ENCODE measurements at places on chromosomes 4 and X.

GRCh38 chrX:17443556-17443955 is 68.6 kb downstream of the NHS start:
- H3K27me3 ChIP-seq = 0 out of 2 replicates have a peak, but pooled peaks cover 6% of the 10 kb centered on the region
- peaks cover 4% of the 10 kb centered on the region for H3K4me1 ChIP-seq
- no peaks in the 10 kb centered on the region for H3K36me3 ChIP-seq
- no peak overlapping the region for H3K4me3 ChIP-seq
- DNase-seq = no peak
- no peak overlapping the region for H3K27ac ChIP-seq

DNA sequence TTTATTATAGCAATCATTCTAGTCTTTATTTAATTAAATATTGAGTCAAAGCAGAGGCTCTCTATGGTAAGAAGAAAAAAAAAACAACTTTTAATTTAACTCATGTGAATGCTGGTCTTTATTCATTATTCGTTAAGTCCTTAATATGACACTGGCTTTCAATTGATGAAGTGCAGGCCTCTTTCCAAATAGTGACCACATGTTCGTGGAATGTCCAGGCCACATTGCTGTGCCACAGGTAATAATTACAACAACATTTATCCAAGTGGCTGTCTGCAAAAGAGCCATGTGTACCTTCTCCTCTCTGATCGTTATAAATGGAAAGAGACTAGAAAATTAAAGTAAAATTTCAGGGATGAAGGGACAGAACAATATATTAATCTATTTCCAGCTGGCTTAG is 220.1 kb upstream of the PABPC4L start:
- no peaks in the 10 kb centered on the region for H3K27me3 ChIP-seq
- no peaks in the 10 kb centered on the region for H3K4me1 ChIP-seq
- H3K36me3 ChIP-seq = no peaks in the 10 kb centered on the region
- no peak overlapping the region for H3K27ac ChIP-seq
- no peak overlapping the region for H3K4me3 ChIP-seq
- DNase-seq = no peak

- DNase-seq = no peak
- H3K4me3 ChIP-seq = no peak overlapping the region
- no peaks in the 10 kb centered on the region for H3K36me3 ChIP-seq
- no peak overlapping the region for H3K27ac ChIP-seq
- H3K4me1 ChIP-seq = no peaks in the 10 kb centered on the region
- no peaks in the 10 kb centered on the region for H3K27me3 ChIP-seq
Observed at GRCh38 chr4:148170408-148171365, 271.5 kb downstream of the NR3C2 start.

DNA sequence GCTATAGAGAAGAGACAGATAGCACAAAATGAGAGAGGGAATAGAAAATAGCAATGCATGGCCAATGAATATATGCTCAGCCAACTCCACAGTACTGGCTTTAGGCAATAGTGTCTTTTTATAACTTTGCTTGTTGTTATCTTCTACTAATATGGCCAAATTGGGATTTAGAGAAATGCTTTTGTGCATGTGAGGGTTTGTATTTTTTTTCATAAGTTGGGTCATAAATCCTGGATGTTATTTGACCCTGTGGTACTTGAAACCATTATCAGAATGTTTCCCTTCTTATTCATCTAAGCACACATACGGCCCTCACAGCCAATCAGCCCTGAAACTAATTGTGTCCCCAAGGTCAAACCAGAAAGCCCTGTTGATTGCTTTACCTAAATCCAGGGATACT is 35.2 kb upstream of the LPAR4 start:
- no peak overlapping the region for H3K27ac ChIP-seq
- no peaks in the 10 kb centered on the region for H3K4me1 ChIP-seq
- H3K36me3 ChIP-seq = no peaks in the 10 kb centered on the region
- H3K4me3 ChIP-seq = no peak overlapping the region
- no peak for DNase-seq

- DNase-seq = no peak
- H3K27me3 ChIP-seq = no peaks in the 10 kb centered on the region
- H3K4me3 ChIP-seq = no peak overlapping the region
- no peaks in the 10 kb centered on the region for H3K36me3 ChIP-seq
Observed at GRCh38 chr4:175071123-175071522, 153.0 kb downstream of the ADAM29 start.

- no peaks in the 10 kb centered on the region for H3K27me3 ChIP-seq
- no peaks in the 10 kb centered on the region for H3K4me1 ChIP-seq
- H3K4me3 ChIP-seq = no peak overlapping the region
- DNase-seq = no peak
- H3K36me3 ChIP-seq = peaks cover 37% of the 10 kb centered on the region
- H3K27ac ChIP-seq = no peak overlapping the region
Observed at GRCh38 chr4:2729533-2729875, 26.6 kb downstream of the TNIP2 start.

GRCh38 chr4:3262208-3263052 is 13.5 kb downstream of the MSANTD1 start:
- DNase-seq = no peak
- H3K27ac ChIP-seq = no peak overlapping the region
- no peaks in the 10 kb centered on the region for H3K36me3 ChIP-seq
- H3K4me3 ChIP-seq = no peak overlapping the region
- no peaks in the 10 kb centered on the region for H3K4me1 ChIP-seq
- peaks cover 21% of the 10 kb centered on the region for H3K27me3 ChIP-seq

DNA sequence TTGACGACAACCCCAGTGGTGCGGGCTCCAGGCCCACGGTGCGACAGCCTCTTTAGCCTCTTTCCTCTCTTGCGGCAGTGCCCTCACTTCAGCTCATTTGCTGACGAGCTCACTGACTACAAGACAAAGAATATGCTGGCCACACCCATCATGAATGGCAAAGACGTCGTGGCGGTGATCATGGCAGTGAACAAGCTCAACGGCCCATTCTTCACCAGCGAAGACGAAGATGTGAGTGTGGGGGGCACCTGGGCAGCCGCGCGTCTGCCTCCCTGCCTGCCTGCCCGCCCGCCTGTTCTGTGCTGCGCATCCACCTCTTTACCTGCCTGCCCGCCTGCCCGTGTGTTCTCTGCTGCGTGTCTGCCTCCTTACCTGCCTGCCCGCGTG is 9.2 kb downstream of the PDE6B start:
- no peaks in the 10 kb centered on the region for H3K27me3 ChIP-seq
- no peak for DNase-seq
- no peak overlapping the region for H3K4me3 ChIP-seq
- H3K4me1 ChIP-seq = no peaks in the 10 kb centered on the region
- no peaks in the 10 kb centered on the region for H3K36me3 ChIP-seq

DNA sequence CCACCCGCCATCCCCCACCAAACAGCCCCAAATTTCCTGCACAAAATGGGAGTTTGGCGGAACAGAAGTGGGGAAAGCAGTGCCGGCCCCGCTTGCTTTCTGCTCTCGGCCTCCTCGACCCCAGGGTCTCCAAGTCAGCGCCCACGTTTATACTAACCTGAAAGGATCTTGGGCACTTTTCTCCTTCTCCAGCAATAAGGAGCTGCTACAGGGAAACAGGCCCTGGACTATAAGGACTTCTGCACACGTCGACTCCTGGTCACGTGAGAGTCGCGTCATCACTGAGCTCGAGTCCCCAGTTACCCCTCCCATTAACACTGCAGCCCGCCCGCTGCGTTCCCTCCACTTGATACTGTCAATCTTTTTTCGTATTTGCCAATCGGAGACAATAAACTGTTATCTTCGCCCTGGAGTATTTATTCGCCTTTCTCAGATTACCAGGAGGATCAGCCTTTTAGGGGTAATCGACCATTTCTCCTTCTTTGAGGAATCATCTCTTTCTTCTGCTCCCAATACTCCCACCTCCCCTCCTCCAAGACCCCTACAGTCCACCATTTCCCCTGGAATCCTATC is at the start of gene TCEAL8:
Gene TCEAL8 (minus strand): TSS at position 235 of the 573 bp plus-strand sequence. CDS start 1,176 bp downstream, outside the sequence.
- peaks cover 12% of the 10 kb centered on the region for H3K27me3 ChIP-seq
- H3K27ac ChIP-seq = peak within 1 kb of the TSS; percentile 89
- peaks cover 2% of the 10 kb centered on the region for H3K36me3 ChIP-seq
- DNase-seq = peak; percentile 74
- peak within 1 kb of the TSS; percentile 94 for H3K4me3 ChIP-seq
- no peaks in the 10 kb centered on the region for H3K4me1 ChIP-seq

GRCh38 chrX:155028877-155029291 is 2.2 kb downstream of the FUNDC2 start:
- H3K27ac ChIP-seq = no peak overlapping the region
- no peaks in the 10 kb centered on the region for H3K36me3 ChIP-seq
- H3K27me3 ChIP-seq = no peaks in the 10 kb centered on the region
- H3K4me3 ChIP-seq = no peak overlapping the region
- H3K4me1 ChIP-seq = no peaks in the 10 kb centered on the region

DNA sequence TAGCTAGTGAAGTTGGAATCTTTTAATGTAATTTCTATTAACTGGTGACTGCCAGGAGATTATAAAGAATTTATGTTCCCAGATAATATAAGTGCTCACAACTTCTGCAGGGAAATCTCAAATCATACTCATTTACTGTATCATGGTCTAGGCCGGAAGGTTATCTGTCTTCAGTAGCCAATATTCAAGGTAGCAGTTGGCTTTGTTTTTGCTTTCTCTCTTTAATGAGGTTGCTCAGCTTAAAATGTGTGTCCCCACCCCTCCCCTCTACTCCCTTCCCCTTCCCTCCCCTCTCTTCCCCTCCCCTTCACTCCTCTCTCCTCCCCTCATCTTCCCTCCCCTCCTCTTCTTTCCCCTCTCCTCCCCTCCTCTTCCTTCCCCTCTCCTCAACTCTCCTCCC is 117.6 kb downstream of the HPGD start:
- no peak for DNase-seq
- H3K4me3 ChIP-seq = no peak overlapping the region
- H3K4me1 ChIP-seq = no peaks in the 10 kb centered on the region
- no peaks in the 10 kb centered on the region for H3K36me3 ChIP-seq
- H3K27ac ChIP-seq = no peak overlapping the region

DNA sequence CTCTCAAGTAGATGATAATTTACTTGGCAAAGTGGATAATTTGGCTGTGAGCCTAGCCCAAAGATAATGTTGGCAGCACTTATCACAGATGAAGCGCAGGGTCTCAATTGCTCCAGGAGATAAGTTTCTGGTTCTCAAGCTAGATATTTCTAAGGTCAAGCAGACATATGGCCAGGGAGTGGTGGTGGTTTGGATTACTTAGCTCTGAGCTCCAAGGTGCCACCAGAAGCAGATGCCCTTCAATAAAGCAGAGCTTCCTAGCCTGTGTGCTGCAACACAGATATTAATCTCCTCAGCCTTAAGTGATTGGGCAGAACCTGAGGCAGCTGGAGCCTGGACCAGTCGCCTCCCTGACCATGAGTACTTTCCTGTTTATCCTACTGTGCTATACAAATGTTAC is 79.2 kb upstream of the NALF2 start:
- no peaks in the 10 kb centered on the region for H3K36me3 ChIP-seq
- H3K4me1 ChIP-seq = no peaks in the 10 kb centered on the region
- peaks cover 14% of the 10 kb centered on the region for H3K27me3 ChIP-seq
- no peak overlapping the region for H3K4me3 ChIP-seq
- DNase-seq = no peak

- H3K4me1 ChIP-seq = no peaks in the 10 kb centered on the region
- DNase-seq = no peak
- H3K36me3 ChIP-seq = no peaks in the 10 kb centered on the region
Observed at GRCh38 chrX:150299579-150299978, 63.5 kb upstream of the MAMLD1 start.

DNA sequence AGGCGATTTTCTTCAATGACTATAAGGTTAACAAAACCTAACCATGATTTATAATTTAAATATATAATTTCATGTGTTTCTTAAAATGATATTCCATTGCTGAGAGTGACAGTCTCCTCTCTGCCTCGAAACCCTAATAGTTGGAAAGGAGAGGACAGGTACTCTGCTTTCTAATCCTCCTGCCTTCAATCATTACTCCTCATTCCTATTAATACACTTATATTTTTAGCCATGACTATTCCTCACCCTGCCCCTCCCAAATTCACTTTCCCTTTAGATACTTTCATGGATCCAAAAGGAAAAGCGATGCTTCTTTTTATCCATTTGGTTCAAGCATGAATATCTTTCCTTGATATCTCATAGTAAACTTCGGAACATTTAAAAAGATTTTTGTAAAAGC is 418.2 kb downstream of the CCSER1 start:
- no peak overlapping the region for H3K4me3 ChIP-seq
- DNase-seq = no peak
- no peaks in the 10 kb centered on the region for H3K36me3 ChIP-seq

DNA sequence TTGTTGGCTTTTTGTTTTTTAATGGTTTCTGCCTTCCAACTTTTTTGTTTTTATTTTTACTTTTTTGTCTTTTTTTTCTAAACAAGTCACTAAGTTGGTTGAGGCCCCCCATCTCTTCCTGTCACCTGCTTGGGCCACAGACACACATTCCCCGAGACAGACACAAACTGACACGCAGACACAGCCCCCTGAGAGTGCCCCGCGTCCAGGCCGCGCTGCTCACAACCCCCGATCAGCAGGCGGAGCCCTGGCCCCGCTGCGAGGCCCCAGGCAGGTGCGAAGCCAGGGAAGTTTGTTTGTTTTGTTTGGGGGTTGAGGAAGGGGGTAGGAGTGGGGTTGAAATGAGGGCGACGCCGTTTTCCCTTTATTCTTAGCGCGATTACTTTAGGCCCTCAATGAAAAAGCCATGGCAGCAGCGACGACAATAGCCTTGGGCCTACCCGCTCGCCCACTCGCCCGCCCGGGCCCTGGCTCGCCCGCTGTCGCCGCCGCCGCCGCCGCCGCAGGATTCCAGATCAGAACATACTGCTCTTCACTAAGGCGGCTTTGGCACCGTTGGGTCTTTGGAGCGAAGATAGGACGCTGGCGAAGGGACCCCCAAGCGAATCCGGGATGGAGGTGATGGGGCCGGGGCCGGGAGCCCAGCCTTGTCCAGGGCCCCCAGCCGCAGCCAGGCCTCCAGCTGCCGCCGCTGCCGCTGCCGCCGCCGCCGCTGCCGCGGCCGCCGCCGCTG is 3.1 kb downstream of the PHOX2B start:
- peaks cover 91% of the 10 kb centered on the region for H3K27me3 ChIP-seq
- no peak for DNase-seq
- no peak overlapping the region for H3K27ac ChIP-seq
- no peaks in the 10 kb centered on the region for H3K36me3 ChIP-seq
- no peaks in the 10 kb centered on the region for H3K4me1 ChIP-seq

- H3K27me3 ChIP-seq = peaks cover 32% of the 10 kb centered on the region
- DNase-seq = no peak
- H3K36me3 ChIP-seq = no peaks in the 10 kb centered on the region
- no peak overlapping the region for H3K4me3 ChIP-seq
- H3K4me1 ChIP-seq = peaks cover 1% of the 10 kb centered on the region
- H3K27ac ChIP-seq = no peak overlapping the region
Observed at GRCh38 chr4:2062808-2063524, 3.8 kb downstream of the NAT8L start.

DNA sequence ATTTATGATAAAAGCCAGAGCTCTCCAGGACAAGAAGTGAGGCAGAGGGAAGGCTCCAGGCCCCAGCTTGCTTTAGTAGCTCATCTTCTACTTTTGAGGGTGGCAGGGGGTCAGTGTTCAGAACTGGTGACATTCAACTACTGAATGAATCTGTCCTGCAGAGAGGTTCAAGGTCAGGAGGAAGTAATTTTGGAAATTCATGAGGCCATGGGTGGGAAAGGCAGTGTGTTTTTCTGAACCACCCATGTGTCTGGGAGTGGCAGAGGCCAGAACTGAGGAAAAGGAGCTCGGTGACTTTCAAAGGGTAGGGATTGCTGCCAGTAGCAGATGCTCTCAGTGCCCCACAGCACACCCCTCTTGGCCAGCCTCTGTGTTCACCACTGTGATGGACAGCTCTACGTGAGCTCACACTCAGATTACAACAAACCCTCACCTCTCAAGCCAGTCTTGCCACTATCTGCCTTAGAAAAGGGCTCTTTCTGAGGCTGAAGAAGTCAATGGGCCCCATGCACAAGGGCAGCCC is 571.2 kb downstream of the RAB28 start:
- no peak overlapping the region for H3K27ac ChIP-seq
- H3K27me3 ChIP-seq = no peaks in the 10 kb centered on the region
- no peak for DNase-seq
- H3K36me3 ChIP-seq = no peaks in the 10 kb centered on the region
- no peak overlapping the region for H3K4me3 ChIP-seq
